ENCODE measurements at places on chromosomes 12 and 14.

DNA sequence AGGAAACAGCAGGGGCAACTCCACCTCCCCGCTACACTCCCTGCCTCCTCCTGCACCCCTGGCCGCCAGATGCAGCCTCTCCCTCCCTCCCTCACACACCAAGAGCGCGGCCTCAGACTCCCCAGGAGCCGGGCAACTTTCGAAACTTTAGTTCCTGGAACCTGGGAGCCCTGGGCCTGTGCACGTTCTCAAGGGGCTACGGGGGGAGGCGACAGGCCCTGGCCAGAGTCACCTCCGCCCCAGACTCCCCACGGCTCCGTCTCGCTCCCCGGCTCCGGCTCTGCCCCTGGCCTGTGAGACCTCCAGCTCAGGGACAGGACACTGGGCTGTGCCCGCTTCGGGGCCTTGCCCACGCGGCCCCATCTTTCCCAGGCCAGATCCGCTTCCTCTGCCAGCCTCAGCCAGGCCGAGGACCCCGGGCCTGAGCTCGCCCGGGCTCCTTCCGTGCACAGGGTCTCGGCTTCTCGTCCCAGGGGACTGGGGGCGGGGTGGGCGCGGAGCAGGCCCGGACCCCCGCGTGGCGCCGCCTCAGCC, 5.5 kb downstream of the AMN start:
- no peak for DNase-seq

- DNase-seq, result no peak
Observed at GRCh38 chr12:85575120-85576096, 260.8 kb downstream of the RASSF9 start.

- DNase-seq, result no peak
Observed at GRCh38 chr14:76698191-76698590, 63.1 kb upstream of the VASH1 start.

GRCh38 chr12:1791104-1791841, 29.1 kb upstream of the LRTM2 start:
- DNase-seq, result no peak

DNA sequence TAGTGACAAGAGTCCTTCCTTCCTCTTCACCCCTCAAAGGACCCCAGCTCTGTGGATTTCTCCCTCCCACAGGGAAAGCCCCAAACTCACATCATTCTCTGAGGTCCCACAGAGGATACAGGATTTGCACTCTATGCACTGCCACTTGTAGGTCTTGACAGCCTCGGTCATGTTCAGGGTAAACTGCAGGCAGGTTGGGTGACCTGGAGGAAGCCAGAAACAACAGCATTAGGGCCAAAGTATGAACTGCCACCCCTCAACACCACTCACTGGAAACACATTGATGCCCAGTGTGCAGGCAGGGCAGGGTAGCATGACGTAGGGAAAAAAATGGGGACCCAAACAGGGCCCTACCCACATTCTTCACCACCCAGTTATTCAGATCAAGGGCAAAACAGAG, 264.4 kb downstream of the DPF3 start:
- no peak for DNase-seq

DNA sequence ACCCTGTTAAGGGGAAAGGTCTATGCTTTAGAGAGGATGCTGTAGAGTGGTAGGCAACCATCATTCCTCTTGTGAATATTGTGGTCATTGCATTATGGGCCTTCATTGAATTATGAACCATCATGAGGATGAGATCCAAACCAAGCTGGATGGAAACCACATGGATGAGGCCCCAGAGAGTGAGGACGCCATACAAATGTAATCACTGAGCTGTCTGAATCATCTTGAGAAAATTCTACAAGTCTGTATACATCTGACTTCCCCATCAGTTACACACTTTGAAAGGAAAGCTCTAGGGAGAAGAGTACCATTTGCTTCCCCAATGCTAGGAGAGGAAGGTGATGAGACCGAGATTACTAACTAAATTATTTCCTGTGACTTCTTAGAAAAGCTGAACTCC, 172.9 kb downstream of the CACNA1C start:
- no peak for DNase-seq

DNA sequence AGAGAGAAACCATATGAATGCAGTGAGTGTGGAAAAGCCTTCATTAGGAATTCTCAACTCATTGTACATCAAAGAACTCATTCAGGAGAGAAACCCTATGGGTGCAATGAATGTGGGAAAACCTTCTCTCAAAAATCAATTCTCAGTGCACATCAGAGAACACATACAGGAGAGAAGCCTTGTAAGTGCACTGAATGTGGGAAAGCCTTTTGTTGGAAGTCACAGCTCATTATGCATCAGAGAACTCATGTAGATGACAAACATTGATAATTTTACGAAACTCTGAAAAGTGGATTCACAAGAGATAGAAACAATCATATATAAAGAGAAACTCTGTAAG, 22.9 kb downstream of the ZNF268 start:
- DNase-seq, result no peak

DNA sequence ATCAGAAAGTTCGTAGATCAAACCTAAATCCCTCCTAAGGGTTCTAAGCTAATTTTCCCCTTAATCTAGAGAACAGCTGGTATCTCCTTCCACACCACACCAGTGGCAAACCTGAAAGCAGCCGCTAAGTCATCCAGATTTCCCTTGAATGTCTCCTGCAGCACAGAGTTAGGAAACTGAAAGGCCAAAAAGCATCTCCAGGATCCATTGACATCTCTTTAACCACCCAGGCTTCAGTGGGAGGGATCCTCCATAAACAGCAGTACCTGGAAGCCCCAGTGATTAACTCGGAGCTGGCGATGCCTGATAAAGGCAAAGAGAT, 47.6 kb downstream of the CRACR2A start:
- DNase-seq, result no peak

DNA sequence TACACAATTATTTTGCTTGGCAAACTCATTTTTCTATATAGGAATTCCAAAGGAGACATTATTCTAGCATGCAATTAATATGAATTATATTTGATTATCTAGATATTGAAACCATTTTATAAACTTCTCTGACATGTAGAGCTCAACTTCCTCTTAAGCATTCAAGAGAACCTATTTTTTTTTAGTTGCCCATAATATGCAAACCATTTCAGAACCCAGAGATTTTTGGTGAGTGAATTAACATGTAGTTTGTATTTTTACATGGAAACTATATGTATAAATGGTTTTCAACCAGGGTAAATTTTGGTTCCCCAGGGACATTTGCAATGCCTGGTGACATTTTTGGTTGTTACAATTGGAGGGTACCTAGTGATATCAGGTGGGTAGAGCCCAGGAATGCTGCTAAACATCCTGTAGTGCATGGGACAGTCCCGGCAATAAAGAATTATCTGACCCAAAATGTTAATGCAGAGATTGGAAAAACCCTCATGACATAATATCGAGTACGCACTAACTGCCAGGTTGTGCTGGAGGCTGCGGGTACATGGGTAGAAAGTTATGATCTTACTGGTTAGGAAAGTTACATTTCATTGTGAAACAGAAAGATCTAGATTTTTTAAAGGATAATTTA, 338.9 kb upstream of the GARIN2 start:
- no peak for DNase-seq

- DNase-seq, result no peak
Observed at GRCh38 chr12:116121453-116121871, 156.0 kb downstream of the MED13L start.

- no peak for DNase-seq
Observed at GRCh38 chr14:74265301-74265965, 26.2 kb downstream of the VSX2 start.

Data from RWPE2 (cell line).